ENCODE measurements at places on chromosomes 2 and 18.

DNA sequence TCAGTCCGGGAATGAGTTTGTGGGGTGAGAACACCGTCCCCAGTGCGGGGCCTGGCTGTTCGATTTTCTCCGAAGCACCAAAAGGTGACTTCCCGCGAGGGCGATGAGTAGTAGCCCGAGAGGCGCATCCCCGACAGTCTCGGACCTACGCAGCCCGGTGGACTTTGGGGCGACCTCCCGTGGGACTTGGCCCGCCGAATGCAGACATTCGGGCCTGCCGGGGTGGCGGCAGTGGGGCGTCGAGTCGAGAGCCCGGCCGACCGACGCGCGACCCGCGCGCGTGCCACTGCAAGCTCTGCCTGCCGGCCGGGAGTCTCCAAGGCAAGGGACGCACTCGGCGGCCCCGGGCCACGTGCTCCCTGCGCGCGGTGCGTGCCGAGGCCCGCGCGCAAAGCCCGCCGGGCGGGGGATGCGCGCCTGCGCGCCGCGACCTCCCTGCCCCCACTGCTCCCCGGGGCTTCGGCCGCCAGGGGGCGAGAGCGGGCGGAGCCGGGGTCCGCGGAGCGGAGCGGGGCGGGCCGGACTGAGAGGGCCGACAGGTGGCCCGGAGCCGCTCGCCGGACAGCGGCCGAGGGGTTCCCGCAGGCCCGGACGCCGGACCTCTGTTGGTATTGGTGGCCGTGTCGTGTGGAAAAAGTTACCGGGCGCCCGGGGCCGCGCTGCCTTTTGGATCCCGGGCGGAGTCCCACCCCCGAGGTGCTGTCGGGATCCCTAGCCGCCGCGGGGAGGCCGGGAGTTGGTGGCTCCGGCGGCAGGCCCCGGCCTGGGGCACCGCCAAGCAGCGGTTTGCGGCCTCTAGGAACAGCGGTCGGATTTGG lies 1.9 kb downstream of the PTMA start:
- DNase-seq, result no peak

DNA sequence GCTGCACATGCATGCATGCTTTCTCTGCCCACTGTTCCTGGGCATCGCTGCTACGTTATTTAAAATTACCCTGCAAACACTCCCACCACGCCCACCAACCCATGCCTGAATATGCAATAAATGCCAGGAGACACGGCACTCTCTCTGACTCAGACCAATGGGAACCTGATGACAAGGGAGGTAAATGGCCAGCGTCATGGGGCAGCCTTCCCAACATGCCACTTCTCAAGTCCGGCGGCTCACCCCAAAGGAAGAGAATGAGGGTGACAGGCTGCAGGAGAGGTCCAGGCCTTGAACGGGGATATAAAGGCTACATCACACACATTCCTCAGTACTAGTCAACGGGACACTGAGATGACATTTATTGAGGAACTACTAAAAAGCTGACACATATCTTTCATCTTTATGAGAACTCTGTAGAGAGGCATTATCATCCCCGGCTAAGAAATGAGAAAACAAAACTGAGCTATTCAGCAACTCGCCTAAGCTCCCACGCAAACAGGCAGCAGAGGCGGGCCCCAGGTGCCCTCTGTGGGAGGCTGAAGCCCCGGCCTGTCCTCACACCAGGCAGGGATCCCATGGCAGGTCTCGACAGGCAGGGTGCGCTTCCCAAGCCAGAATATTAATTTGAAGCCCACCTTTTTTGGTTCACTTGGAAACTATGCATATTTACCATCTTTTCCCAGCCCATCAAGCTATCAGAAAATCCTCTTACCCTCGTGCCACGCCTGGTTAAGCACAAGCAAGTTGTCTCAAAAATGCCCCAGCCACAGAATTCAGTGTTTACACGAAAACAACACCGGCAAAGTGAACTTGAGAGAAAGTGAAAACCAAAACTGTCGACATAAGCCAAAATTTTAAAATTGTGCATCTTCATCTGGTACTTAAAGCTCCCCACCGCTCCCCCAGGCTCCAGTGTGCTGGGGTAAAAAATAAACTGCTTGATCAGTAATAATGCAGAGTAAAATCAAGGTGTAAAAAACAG lies 166.3 kb downstream of the HDAC4 start:
- DNase-seq, result no peak

DNA sequence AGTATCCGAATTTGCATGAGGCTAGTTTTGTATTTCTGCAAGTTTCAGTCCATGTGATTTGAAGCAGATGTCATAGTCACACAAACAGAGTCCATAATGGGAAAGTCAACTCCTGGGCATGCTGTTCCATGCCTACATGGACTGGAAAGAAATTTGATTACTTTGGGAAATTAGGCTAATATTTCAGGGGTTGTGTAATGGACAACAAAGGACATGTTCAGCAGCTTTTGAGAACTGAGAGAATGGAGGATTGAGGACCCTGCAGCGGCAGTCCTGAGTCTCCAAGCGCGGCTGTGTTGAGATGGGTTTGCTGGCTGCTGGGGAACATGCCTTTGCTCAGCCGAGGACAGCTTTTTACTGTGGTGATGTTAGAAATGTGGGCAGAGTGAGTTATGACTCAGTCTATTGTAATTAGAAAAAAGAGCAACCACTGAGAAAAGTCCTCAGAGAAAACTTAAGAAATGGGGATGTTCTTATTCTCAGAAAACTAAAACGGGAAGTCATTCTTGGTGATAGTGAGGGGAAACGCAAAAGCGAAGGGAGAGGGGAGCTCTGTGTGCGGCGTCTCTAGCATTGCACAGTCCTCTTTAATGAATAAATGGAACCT lies 149.2 kb downstream of the FAM210A start:
- no peak for DNase-seq

- no peak for DNase-seq
These were observed 53.7 kb downstream of the TWIST2 start for GRCh38 chr2:238901461-238902057.

DNA sequence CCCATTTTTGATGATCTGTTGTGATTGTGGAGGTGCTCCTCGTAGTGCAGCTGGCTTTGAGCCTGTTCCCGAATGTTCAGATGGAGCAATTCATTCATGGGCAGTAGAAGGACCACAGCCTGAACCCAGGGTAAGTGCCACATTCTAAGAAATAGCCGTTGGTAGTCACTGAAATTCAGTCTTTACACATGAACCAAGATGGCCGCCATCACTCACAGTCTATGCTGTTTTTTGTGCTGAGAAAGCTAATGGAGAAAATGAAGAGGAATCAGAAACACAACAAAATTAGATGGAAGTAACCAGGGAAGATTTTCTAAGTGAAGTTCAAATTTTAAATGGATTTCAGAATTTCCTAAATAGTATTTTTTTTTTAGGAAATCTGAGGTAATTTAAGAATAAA lies 25.5 kb downstream of the DSG1 start:
- DNase-seq, result no peak

GRCh38 chr2:207629553-207629952 lies 4.4 kb upstream of the METTL21A start:
- DNase-seq, result no peak

DNA sequence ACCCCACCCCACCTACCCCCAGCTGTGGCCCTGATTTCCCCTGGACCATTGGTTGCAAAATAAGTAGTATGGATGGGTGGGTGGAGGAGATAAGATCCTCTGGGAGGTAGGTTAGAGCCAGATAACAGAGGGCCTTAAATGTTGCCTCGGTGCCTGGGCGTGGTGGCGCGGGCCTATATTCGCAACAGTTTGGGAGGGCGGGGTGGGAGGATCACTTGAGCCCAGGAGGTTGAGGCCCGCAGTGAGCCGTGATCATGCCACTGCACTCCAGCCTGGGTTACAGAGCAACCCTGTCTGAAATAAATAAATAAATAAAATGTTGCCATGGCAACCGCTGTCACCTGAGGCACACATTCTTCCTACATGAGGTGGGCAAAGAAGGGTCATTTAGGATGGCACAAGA lies 103.3 kb upstream of the GATA6 start:
- DNase-seq, result no peak

DNA sequence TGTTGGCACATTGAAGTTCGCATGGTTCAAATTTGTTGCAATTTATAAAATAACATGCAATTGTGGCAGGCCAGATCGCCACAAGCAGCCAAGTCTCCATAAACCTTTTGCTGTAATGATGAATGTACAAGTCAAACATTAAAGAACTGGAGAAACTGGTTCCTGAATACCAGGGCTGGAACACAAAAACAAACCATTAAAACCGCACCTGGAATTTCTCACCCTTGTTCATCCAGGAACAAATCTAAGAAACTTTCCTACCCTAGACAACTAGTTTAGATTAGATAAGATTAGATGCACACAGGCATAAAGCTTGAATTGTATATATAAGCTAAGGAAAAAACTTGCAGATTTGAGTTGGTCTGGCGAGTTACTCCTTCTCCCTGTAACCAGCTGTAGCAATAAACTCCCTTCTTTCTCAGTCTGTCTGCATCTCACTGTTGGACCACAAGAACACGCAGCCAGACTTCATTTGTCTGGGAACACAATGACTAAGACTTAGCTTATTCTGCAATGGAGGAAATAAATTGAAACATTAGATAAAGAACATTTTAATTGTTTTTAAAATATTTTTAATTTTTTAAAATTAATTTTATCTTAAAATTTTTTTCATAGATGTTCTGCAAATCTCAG lies 1835.5 kb upstream of the LRRTM1 start:
- DNase-seq, result no peak

- DNase-seq, result no peak
These were observed 2.2 kb downstream of the ADCY3 start for GRCh38 chr2:24917731-24918325.

GRCh38 chr2:48694149-48694548 lies 61.4 kb downstream of the LHCGR start:
- DNase-seq, result no peak

- DNase-seq, result no peak
These were observed 26.1 kb upstream of the INHBB start for GRCh38 chr2:120319686-120320317.

GRCh38 chr2:153487448-153487847 lies 8.9 kb upstream of the RPRM start:
- no peak for DNase-seq

DNA sequence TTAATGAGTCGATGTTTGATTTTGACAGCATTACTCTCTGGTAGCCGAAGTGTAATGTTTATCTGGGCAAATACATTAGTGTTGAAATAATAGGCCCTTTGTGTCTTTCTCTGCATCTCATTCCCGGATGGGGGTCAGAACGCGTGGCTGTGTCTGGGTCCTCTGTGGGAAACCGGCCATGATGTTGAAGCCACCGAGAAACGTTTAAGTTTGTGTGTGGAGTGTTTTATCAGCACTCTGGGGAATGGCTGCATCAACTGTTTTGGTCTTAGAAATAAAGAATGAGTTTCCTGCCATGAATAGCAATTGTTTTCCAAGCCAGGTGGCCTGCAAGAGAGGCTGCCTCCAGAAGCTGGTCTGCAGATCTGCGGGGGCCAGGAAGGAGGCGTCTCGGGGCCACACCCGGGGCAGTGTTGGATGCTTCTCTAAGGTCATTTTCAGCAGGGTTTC lies 69.7 kb downstream of the RNF144A start:
- DNase-seq, result no peak

DNA sequence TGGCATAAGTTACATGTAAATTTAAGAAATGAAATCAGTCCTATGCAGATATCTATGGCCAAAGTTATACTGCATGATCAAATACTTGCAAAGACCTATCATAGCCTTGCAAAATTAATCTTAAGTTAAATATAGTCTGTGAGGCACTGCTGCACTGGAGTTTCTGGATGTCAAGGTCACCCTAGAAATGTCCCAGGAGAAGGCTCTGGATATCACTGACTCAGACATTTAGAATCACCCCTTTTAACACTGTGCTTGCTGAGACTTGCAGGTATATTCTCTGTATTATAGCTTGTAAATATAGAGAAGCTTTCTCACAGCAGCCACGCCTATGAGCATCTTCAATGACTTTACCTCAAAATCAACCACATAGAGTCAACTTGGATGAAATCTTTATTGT lies 51.5 kb downstream of the ETAA1 start:
- DNase-seq, result no peak

- DNase-seq, result peak; percentile 2
These were observed 108.3 kb downstream of the PIEZO2 start for GRCh38 chr18:11040823-11041656.

DNA sequence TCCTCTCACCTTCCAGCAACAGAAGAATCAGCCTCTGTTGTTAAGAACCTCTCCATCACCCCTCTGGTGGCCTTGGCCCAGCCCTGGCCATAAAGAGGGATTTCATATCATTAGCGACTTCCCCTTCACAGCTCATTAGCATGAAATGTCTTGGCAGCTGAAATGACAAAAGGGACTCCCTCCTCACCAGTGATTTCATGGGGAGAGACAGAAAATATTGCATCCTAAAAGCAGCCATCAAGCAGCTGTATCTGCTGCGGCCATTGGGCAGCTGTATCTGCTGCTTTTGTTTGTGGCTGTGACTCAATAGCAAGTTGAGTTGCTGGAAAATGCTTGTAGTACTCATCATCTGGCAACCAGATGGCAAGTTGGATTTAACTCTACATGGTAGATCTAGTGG lies 105.9 kb upstream of the RMDN2 start:
- DNase-seq, result no peak

DNA sequence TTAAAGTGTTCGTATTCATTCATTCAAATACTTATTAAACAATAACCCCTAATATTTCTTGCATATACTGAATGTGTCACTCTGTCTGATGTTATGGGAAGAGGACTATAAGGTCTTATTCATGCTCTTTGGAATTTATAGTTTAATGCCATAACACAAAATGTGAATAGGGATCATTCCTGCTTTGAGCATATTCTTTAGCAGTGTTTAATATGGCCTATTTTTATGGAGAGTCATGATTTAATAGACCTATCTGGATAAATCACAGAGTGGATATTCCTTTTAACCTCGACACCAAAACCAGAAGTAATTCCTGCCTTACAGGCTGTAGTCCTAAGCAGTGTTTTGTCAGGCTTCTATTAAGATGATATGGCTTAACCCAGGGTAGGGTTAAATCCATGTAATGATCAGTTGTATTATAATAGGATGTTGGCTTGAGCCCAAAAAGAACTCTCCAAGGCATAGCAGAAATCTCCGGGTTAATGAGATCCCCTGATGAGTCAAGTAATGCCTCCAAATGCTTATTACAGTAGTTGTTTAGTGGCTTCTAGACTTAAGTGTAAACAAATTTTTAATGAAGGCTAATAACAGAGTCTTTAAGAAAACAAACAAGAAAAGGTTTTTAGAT lies 54.3 kb downstream of the GULP1 start:
- DNase-seq, result no peak

DNA sequence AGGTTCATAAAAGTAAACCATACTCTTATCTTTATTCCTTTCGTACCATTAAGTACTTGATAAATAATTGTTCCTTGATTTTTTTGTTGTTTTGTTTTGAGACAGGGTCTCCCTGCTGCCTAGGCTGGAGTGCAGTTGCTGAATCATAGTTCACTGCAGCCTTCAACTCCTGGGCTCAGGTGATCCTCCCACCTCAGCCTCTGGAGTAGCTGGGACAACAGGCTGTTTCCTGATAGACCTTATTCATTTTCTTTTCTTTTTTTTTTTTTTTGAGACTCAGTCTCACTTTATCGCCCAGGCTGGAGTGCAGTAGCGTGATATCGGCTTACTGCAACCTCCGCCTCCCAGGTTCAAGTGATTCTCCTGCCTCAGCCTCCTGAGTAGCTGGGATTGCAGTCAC lies 5.5 kb downstream of the KCNG3 start:
- DNase-seq, result no peak

- DNase-seq, result no peak
These were observed 140.1 kb upstream of the B3GNT2 start for GRCh38 chr2:62055724-62056336.

GRCh38 chr2:186302263-186302662 lies 183.8 kb upstream of the ZC3H15 start:
- DNase-seq, result no peak
